ENCODE measurements at places on chromosomes 4 and X. TPM values are rescaled to one million over a fixed set of nuclear protein-coding genes. Genes with fewer than 3 reads are reported as not detected.
A peak's percentile ranks its signal among the peaks of the same experiment; 100 is the strongest.

GRCh38 chr4:26858947-26859401, 1.7 kb upstream of the STIM2 start:
- H3K4me1 ChIP-seq: peaks cover 45% of the 10 kb centered on the region
- peak overlapping the region; percentile 95 for H3K27ac ChIP-seq
- no peak for DNase-seq
- H3K4me3 ChIP-seq: no peak overlapping the region
- no peaks in the 10 kb centered on the region for H3K36me3 ChIP-seq

- H3K36me3 ChIP-seq: no peaks in the 10 kb centered on the region
- peaks cover 17% of the 10 kb centered on the region for H3K4me1 ChIP-seq
- H3K4me3 ChIP-seq: no peak overlapping the region
- H3K27me3 ChIP-seq: no peaks in the 10 kb centered on the region
- no peak for DNase-seq
Observed at GRCh38 chr4:20698382-20698781, 1.9 kb upstream of the PACRGL start.

DNA sequence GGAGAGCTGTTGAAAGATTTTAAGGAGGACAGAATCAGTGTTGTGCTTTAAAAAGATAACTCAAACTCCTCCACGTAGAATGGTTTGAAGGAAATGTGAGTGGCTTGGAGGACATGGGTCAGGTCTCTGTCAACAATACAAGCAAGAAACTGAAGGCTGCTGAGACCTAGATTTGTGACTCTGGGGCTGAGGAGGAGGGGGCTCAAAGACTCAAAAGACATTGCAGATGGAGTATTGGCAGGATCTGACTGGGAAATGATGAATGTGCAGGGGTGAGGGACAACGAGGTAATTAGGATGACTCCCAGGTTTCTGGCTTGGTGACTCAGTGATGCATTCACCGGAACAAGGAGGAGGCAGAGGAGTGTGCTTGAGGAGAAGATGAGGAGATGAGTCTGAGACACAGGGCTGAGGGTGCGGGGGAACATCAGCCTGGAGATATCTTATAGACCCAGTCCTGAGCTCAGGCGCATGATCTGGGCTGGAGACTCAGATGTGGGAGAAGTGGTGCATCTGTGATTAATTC, 3.3 kb upstream of the RPS4X start:
- no peak overlapping the region for H3K4me3 ChIP-seq
- no peak for DNase-seq
- H3K4me1 ChIP-seq: peaks cover 8% of the 10 kb centered on the region
- no peaks in the 10 kb centered on the region for H3K27me3 ChIP-seq
- H3K27ac ChIP-seq: no peak overlapping the region

GRCh38 chrX:44099366-44099765, 126.2 kb upstream of the NDP start:
- no peak overlapping the region for H3K4me3 ChIP-seq
- no peaks in the 10 kb centered on the region for H3K36me3 ChIP-seq
- H3K4me1 ChIP-seq: no peaks in the 10 kb centered on the region
- H3K27ac ChIP-seq: no peak overlapping the region
- peaks cover 3% of the 10 kb centered on the region for H3K27me3 ChIP-seq

- H3K36me3 ChIP-seq: peaks cover 3% of the 10 kb centered on the region
- H3K27me3 ChIP-seq: no peaks in the 10 kb centered on the region
- no peak overlapping the region for H3K4me3 ChIP-seq
- peaks cover 6% of the 10 kb centered on the region for H3K4me1 ChIP-seq
- no peak for DNase-seq
Observed at GRCh38 chrX:134793978-134794377, 135.7 kb upstream of the PLAC1 start.

DNA sequence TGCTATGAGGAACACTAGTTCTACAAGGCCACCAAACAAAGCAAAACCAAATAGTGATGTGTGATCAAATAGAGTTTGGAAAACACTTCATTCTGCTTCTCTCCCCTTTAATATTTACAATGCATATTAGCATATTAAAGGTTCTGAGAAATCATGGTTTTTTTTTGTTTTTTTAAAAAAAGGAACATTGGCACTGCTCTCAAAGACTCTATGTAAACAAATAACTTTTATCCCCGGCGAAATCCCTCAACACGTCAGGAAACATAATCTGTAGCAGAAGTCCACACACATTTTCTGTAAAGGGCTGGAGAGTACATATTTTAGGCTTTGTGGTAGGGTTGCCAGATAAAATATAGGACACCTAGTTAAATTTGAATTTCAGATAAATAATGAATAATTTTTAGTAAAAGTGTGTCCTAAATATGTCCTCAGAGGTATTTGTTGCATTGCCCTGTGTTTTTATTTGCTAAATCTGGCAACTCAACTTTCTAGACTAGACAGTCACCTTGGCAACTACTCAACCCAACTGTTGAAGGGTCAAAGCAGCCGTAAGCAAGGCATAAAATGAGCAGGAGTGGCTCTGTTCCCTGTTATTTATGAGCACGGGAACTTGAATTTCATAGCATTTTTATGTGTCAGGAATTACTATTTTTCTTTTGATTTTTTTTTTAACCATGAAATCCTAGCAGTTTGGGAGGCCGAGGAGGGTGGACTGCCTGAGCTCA, 8.6 kb downstream of the SPATA4 start:
- H3K27me3 ChIP-seq: peaks cover 3% of the 10 kb centered on the region
- no peak overlapping the region for H3K27ac ChIP-seq
- no peak overlapping the region for H3K4me3 ChIP-seq
- no peaks in the 10 kb centered on the region for H3K4me1 ChIP-seq
- no peaks in the 10 kb centered on the region for H3K36me3 ChIP-seq
- DNase-seq: no peak

The KLKB1 gene
- 46.8 TPM for total RNA-seq
